CD4-positive, alpha-beta memory T cell (primary cell): ENCODE measurements at places on chromosomes 7 and 10. TPM values are rescaled to one million over a fixed set of nuclear protein-coding genes. Genes with fewer than 3 reads are reported as not detected.

Gene ACTL6B
- not detected for total RNA-seq

Gene MYL10
- total RNA-seq = not detected

Gene SEMA3C
- total RNA-seq = 0.50 TPM

Gene CYP3A7
- total RNA-seq = not detected

GRCh38 chr7:628402-628763 lies 98.1 kb upstream of the DNAAF5 start:
- H3K27ac ChIP-seq = no peak overlapping the region
- no peak overlapping the region for H3K4me3 ChIP-seq
- DNase-seq = no peak
- no peaks in the 10 kb centered on the region for H3K27me3 ChIP-seq

DNA sequence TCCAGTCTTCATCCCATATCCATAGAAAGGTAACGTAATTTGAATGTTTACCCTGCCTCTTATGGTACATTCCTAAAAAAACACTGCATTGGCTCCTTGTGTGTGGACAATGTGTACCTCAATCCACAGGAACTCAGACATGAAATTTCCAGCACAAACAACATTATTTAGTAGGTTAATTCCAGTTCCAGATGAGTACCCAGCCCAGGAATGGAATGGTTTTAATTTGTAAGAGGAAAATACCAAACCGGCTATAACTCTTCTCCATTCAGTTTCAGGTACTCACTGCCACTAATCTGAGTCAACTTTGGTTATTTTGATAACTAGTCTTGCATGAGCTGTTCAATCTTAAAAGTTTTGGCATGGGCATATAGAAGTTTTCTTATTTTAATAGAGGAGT lies 39.0 kb downstream of the TFPI2 start:
- H3K27ac ChIP-seq = no peak overlapping the region
- DNase-seq = no peak
- H3K4me1 ChIP-seq = no peaks in the 10 kb centered on the region
- no peaks in the 10 kb centered on the region for H3K27me3 ChIP-seq
- no peaks in the 10 kb centered on the region for H3K36me3 ChIP-seq

GRCh38 chr7:12235970-12236369 lies 24.9 kb downstream of the TMEM106B start:
- peaks cover 5% of the 10 kb centered on the region for H3K36me3 ChIP-seq
- H3K27ac ChIP-seq = no peak overlapping the region
- no peak for DNase-seq
- H3K27me3 ChIP-seq = no peaks in the 10 kb centered on the region
- no peak overlapping the region for H3K4me3 ChIP-seq
- H3K4me1 ChIP-seq = peaks cover 6% of the 10 kb centered on the region
